MG63 (cell line): ENCODE measurements at places on chromosomes 6 and 20.

GRCh38 chr6:5665667-5666066 is 341.1 kb downstream of the NRN1 start:
- DNase-seq = no peak

DNA sequence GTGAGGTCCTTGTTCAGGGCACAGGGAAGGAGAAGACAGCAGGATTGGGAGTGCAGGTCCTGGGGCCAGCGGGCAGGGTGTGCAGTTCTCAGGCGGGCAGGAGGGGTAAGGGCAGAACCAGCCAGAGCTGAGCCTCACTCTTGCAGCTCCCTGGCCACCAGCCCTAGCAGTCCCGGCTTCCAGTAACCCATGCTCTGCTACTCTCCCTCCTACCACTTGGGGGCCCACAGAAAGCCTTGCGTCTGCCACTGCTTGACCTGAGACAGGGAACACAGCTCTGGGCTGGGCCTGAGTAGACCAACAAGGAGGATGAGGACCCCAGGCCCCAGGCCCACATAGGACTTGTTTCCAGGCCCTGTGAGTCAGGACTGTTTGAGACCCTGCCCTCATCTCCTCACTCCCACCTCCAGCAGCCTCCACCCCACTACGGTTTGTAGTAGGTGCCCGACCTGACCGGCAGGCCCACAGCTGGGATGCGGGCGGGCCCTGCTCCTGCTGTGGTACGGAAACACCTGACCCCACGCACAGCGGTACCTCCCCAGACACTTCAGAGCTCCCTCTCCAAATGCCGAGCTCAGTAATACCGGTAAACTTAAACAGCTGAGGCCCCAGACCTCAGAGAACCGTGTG is 39.2 kb downstream of the KCNK5 start:
- peak; percentile 90 for DNase-seq

DNA sequence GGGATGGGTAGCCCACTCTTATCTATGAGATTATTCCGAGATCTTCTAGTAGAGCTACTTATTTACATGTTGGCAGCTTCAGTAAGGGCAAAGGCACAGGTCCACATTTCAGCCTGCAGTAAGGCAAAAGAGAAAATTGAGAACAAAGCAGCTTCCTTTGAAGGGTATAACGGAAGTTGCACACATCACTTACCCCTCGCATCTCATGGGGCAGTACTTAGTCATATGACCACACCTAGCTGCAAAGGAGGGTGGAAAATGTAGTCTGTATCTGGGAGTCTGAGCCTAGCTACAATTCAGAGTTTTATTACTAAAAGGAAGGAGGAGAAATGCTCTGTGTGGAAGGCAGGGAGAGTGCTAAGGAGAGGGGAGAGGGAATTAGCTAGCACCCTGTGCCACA is 29.7 kb downstream of the SPACA1 start:
- no peak for DNase-seq

DNA sequence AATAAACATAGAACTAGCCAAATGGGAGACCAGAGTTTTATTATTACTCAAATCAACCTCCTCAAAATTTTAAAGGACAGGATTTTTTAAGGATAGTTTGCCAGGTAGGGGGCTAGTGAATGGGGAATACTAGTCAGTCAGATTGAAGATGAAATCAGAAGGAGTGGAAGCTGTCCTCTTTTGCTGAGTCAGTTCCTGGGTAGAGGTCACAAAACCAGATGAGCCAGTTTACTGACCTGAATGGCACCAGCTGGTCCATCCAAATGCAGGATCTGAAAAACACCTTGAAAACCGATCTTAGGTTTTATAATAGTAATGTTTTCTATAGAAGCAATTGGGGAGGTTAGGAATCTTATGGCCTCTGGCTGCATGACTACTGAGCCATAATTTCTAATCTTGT is 558.2 kb downstream of the PKHD1 start:
- DNase-seq = no peak

DNA sequence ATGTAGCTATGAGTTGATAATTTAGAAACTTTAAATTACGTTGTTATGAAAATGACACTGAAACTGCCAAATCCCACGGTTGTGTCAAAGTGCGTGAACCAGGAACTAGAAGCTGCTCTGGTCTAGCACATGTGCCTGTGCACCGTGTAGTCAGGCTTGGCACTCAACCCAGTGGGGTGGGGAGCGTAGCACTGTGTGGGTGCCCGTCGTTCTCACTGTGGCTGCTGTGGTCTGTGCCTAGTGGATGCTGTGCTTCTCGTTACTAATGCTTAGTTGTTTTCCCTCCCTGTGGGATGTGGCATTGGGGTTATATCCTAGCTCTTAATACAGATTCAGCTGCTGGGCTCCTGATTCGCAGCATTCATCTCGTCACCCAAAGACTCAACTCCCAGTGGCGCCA is 46.2 kb upstream of the ADIG start:
- no peak for DNase-seq

DNA sequence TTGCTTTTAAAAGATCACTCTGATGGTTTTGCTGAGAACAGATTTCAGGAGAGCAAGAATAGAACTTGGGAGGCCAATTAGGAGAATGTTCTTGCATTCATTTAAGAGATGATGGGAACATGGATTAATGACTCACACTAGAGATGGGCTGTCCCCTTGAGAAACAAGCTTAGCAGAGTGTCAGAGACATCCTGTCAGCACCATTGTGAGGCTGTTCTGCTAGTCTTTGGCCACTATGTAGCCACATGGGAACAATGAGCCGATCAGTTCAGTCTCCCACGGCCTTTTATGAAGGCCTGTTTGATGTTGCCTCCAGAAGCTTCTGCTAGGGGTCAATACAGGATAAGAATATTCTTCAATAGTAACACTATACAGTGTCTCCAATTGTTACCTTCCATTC is 113.0 kb upstream of the EYA4 start:
- no peak for DNase-seq

GRCh38 chr6:101224751-101225150 is 168.8 kb upstream of the GRIK2 start:
- no peak for DNase-seq

- no peak for DNase-seq
Measured at GRCh38 chr6:79413562-79414002, 123.6 kb downstream of the LCA5 start.

- DNase-seq = no peak
Measured at GRCh38 chr20:62449951-62450691, 22.8 kb upstream of the RBBP8NL start.

DNA sequence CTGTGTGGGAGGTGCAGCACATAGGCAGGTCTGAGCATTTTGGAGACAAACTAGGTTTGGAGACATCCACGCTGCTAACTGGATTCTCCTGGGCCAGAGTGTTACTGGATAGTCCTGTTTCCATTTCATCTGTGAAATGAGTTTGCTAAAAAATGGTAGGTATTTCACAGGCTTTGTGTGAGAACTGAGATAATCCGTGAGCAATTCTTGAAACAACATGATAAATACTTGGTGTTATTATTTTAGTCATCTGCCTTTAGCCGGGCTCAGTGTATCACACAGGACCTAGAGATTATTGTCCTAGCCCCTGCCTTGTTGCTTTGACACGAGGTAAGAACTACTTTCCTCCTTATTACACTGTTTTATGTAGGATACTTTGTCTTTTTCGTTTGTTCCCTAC is 63.0 kb downstream of the PRR18 start:
- DNase-seq = no peak

GRCh38 chr6:14382678-14383236 is 265.2 kb downstream of the CD83 start:
- no peak for DNase-seq

- DNase-seq = no peak
Measured at GRCh38 chr6:139249395-139249794, 42.4 kb downstream of the TXLNB start.

GRCh38 chr6:107715550-107716321 is 108.4 kb downstream of the SCML4 start:
- DNase-seq = no peak

DNA sequence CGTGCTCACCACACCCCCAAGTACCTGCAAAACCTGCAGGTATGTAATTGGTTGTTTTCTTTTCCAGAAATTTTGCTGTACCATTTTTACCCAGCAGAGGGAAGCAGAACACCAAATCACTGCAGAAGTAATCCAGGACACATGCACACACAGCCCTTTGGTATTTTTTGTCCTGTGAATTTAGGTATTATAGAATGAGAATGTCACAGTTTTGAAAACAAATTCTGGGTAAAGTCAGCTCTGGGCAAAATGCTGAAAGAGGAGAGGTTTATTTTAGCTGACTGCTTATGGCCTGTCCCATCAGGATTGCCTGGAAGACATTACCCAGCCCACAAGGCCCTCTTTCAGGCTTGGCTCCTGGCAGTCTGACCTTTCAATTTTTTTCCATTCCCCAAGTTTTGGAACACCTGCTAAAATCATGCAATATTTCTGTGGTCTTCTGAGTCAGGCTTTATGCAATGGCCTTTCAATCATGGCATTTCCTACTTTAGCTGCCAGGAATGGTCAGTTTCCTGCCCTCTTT is 3.5 kb upstream of the EFHC1 start:
- peak; percentile 74 for DNase-seq

GRCh38 chr20:17615645-17616479 is 46.0 kb downstream of the DSTN start:
- no peak for DNase-seq

DNA sequence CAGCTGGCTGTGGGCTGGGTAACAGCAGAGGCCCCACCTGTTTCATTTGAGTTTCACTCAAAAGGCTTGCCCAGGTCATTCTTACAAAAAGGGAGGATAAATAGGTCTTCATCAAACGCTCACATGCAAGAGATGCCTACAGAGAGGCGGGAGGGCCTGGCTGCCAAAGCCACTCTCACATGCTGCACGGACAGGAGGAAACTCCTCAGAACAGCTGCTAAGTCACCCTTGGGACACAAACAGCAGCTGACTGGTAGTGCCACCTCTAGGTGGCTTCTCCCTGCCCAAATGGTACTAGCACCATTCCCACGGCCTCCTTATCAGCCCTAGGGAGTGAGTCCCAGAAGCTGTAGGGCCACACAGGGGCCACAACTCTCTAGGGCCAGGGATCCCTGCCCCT is 23.8 kb downstream of the SLC22A23 start:
- DNase-seq = no peak

- DNase-seq = no peak
Measured at GRCh38 chr6:20802596-20802995, 268.3 kb downstream of the CDKAL1 start.

GRCh38 chr20:38304845-38305447 is 990 bp downstream of the BPI start:
- DNase-seq = peak; percentile 40

GRCh38 chr6:36364669-36365479 is 22.6 kb downstream of the ETV7 start:
- peak; percentile 27 for DNase-seq

GRCh38 chr20:41334443-41335421 is 5.9 kb upstream of the LPIN3 start:
- no peak for DNase-seq

DNA sequence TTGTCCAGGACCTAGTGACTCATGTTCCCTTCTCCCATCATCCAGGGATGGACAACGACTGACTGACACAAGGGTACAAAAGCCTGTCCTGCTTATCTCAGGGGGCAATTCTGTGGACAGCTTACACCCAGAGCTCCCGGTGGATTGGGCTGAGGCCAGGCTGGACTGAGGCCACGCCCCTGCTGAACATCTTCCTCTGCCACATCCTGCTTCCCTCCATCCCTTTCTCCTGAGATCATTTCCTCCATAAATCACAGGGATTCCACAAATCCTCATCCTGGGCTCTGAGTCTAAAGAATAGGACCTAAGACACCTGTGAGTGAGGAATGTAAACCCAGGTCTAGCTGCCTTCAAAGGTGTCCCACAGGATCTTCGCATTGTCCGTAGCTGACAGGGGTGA is 30.4 kb upstream of the RNF24 start:
- DNase-seq = peak; percentile 65

- no peak for DNase-seq
Measured at GRCh38 chr20:59441860-59442810, 141.7 kb downstream of the EDN3 start.

DNA sequence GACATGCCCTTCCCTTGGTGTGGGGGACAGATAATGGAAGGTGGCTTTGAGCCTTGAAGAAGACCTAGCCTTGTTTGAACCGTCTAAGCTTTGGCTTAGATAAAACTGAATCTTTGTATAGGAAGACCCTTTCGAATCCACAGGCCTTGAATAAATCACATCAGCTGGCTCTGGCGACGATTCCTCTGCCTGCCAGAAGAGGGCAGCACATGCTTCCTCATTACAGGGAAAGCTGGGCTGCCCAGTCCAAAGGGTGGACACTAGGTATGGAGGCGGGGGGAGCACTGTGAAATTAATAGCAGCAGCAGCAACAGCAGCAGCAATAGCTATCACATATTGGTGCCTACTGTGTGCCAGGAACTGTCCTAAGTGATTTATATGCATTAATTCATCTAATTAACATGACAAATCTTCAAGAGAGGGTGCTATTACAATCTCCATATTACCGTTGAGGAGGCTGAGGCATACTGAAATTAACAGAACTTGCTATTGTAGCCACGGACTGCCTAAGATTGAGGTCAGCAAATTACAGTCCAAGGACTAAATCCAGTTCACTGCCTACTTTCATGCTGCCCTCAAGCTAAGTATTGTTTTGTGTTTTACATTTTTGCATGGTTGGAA is 85.1 kb downstream of the CLIC5 start:
- DNase-seq = peak; percentile 40

DNA sequence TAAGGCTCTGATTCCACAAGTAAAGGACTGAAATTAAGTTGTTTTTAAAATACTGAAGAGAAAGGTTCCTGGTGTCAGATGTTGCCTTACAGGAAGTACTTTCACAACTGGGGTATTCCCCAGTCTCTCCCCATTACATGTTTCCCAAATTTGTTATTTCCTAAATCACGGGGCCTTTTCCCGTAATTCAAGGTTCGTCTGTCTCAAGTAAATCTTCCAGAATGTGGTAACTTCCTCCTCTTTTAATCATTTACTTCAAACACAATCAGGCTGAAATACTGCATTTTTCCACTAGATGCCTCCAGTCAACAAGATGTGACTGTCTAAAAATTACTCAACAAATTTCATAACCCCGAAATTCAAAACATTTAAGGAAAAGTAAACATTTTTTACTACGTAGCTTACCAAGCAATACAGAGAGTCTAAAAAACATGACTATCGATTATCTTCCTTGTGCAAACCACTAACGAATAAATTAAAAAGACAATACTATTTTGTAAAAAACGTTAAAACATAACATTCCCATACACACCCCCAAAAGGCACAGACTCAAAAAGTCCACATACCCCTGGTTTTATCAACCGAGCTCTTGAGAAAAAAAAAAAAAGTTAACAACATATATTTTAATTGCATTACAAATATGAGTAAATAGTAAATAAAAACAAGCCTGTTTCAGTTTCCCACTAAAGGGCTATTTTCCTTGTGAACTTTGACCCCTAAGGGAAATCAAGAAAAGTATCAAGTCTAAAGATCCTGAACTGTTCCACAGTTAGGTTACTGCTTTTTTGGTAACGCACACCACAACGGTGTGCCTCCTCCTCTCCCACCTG is 1.7 kb downstream of the SOD2 start:
- no peak for DNase-seq
